CD4-positive, alpha-beta T cell treated with Interleukin-17A for 1 hour (primary cell): ENCODE measurements at places on chromosomes 3 and 15.

DNA sequence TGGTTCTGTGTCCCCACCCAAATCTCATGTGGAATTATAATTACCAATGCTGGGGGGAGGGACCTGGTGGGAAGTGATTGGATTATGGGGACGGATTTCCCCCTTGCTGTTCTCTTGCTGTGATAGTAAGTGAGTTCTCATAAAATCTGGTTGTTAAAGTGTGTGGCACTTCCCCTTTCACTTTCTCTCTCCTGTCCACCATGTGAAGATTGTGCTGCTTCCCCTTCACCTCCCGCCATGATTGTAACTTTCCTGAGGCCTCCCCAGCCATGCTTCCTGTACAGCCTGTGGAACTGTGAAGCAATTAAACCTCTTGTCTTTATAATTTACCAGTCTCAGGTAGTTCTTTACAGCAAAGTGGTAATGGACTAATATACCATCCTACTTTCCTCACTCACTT is 289.6 kb downstream of the EFHB start:
- no peak for DNase-seq

GRCh38 chr3:111639316-111639715 is 44.2 kb upstream of the ZBED2 start:
- DNase-seq: no peak

DNA sequence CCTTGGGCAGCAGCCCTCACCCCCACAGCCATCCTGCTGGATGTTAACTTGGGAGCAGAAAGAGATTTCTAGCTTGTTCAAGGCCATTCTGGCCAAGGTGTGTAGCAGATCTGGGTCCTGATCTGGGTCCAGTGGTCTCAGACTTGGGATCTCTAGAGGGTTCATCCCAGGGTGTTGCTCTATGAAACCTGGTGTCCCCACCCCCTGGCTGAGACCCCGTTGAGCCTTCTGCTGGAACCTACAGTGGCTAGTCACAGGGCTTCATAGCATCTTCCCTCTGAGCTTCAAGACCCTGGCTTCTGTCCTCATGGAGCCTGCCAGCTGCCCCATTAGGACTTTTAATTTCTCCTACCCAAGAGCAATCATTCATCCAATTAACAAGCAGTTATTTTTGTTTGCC is 64.3 kb downstream of the EPHB1 start:
- DNase-seq: no peak

GRCh38 chr3:123498761-123499160 is 49.9 kb upstream of the ADCY5 start:
- no peak for DNase-seq

GRCh38 chr3:177145954-177146353 is 51.3 kb downstream of the TBL1XR1 start:
- peak; percentile 28 for DNase-seq
